ENCODE measurements at places on chromosomes 1 and 21.

DNA sequence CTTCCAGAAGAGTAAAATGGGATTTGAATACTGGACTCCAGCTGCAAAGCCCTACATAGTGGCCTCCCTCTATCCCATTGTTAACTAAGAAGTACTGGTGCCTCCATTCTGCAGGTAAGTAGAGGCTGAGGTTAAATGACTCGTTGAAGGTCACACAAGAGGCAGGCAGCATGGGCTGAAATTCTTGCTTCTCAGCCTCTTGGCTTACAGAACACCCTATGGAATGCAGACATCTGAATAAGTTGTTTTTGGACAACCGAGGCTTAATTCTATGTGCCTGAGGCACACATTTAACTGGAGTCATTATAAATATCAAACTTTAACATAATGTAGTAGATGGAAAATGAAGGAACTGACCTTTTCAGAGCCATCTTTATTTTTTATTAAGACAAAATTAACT lies 5.7 kb downstream of the DNAJC11 start:
- no peak for DNase-seq

GRCh38 chr1:85568151-85568550 lies 12.4 kb upstream of the CCN1 start:
- no peak for DNase-seq

DNA sequence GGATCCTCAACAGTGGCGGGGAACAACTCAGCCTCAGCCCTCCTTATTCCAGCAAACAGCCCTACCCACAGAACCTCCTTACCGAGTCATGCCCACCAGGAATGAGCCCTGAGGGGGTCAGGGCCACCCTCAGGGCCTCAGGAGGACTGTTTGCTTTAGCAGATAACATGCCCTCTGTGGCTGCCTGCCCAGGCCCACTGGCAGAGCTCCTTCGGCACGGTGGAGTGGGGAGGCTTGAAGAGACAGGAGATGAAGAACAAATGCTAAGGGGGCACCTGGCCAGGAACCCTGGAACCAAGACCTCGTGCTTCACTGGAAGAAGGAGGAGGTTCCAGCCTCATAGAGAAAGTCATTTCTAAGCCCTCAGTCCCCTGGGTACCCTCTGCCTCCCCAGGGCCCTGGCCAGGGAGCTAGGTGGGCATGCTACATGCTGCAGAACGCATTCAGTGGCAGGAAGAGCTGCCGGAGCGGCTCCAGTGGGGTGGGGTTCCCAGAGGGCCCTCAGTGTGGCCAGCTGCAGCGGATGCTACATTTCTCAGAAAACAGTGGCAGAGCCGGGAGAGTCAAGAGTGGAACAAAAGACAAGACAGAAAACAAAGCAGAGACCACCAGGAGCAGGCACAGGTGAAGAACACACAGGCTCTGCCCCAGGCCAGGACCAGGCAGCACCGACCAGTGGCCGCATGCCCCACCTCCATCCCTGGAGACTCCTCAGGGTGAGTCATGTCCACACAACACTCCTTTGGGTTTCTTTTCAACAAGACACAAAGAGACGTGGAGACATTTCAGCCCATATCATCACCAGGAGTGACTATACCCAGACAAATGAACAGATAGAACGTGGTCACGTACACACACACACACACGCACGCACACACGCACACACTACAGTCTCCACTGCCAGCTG lies 39.8 kb downstream of the RIMS3 start:
- DNase-seq, result no peak

GRCh38 chr1:63877816-63878215 lies 104.0 kb downstream of the ROR1 start:
- no peak for DNase-seq

- DNase-seq, result no peak
Measured at GRCh38 chr21:27776925-27777553, 810.2 kb upstream of the ADAMTS5 start.
